ENCODE measurements at places on chromosomes 7 and 10.

GRCh38 chr10:123808906-123809305 is 82.7 kb downstream of the CPXM2 start:
- DNase-seq: no peak

GRCh38 chr10:43313901-43314300 is 47.0 kb upstream of the RASGEF1A start:
- no peak for DNase-seq

DNA sequence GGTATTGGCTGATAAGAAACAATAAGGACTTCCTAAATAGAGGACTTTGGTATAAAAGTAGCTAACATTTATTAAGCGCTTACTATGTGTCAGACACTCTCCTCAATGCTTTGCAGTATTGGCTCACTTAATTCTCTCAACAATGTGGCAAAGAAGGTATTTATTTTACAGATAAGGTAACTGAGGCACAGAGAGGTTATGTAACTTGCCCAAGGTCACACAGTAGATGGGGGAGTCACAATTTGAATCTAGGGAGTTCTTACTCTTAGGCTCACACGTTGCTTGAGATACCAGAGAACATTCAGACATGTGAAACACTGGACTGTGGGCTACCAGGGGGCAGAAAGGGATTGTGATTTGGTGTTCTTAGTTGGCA is 60.8 kb upstream of the GPR158 start:
- no peak for DNase-seq

- no peak for DNase-seq
Measured at GRCh38 chr7:75596727-75597614, 104.9 kb downstream of the SPDYE5 start.

DNA sequence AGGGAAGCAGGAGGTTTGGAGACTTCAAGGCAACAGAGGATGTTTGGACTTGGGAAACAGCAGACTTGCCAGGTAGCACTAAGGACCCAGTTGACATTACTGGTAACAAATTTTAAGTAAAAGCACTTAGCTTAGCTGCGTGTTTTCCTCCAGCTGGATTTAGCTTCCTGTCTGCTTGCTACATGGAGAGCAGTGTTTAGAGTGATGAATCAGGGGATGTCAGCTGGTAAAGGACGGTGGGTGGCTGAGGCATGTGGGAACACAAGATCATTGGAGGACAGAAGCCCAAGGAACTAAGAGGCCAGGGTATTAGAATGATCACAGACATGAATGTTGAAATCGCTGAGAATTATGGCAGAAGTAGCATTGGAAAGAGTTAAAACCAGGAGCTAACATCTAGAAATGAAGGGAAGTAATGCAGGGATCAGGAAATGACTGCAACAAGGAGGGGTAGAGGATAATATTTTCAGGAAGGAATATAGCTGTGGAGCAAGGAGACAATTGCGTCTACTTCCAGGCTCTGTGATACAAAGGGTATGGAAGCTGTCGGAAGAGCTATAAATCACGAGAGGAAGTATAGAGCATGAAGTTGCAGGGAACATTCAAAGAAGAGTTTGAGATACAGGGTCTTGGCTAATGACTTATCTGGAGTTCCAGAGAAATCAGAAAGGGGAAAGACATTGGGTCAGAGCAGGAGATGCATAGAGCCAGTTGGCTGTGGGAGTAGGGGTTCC is 34.4 kb downstream of the CALD1 start:
- no peak for DNase-seq

GRCh38 chr7:151232917-151233701 is 826 bp downstream of the CHPF2 start:
- DNase-seq: peak; percentile 57

GRCh38 chr7:110801502-110801901 is 289.4 kb upstream of the LRRN3 start:
- no peak for DNase-seq

DNA sequence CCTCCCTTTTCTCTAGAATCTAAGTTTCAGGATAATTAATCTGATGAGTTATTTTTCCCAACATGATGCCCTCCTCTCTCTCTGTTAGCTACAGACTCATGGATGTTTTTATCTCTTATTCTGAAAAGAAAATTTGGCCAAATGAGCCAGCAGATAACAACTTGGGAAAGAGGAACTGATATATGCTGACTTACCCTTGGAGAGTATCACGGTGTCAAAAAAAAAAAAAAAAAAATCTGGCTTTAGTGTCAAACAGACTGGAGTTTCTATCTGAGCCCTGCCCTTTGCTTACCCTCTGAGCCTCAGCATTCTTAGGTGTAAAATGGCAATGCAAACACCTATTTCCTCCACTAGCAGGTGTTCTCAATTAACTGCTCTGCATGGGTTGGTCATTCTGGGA is 190.4 kb downstream of the AHR start:
- no peak for DNase-seq

DNA sequence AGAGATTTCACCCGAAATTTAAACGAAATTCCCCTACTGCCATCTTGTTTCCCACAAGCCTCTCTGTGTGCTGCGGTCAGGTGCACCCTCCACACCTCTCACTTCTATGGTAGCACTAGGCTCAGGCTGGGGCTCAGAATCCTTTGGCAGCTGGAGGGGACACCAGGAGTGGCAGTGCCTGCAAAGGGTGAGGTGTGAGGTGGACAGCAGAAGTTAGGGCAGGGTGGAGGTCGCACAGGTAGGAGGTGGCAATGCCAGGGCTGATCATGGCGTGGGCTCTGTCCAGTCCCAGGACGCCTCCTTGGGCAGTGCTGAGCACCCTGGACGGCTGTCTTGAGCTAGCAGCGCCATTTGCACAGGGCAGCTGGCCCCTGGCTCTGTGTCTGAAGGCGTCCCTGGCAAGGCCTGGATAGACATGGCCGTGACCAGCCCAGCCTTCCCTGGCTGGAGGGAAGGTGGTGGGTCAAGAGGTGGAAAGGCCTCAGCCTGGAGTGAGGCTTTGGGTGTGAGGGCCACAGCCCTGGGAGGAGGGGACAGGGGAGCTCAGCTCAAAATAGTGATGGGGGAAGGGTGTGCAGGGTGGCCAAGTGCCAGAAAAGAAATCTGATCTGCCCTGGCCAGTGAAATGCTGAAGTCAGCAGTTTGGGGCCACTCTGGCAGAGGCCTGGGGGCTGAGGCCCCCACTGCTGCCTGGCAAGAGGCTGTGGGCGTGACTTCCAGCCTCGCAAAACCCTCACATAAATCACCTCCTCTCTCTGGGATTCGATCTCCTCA is 40.0 kb downstream of the ZCCHC24 start:
- DNase-seq: no peak

DNA sequence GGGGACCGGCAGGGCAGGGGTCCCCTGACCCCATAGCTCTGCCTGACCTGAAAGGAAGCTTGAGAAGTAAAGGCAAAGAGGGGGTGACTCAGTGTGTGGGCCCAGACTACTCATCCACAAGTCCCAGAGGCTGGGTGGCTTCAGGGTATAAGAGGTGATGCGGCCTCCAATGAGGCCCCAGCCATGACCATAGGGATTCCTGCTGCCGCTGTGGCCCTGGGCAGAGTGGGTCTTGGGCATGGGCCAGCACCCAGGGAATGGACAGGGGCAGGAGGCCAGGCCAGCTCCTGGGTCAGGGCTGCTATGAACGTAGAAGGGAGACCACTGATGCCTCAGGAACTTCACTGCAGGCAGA is 64.4 kb upstream of the EBF3 start:
- no peak for DNase-seq

DNA sequence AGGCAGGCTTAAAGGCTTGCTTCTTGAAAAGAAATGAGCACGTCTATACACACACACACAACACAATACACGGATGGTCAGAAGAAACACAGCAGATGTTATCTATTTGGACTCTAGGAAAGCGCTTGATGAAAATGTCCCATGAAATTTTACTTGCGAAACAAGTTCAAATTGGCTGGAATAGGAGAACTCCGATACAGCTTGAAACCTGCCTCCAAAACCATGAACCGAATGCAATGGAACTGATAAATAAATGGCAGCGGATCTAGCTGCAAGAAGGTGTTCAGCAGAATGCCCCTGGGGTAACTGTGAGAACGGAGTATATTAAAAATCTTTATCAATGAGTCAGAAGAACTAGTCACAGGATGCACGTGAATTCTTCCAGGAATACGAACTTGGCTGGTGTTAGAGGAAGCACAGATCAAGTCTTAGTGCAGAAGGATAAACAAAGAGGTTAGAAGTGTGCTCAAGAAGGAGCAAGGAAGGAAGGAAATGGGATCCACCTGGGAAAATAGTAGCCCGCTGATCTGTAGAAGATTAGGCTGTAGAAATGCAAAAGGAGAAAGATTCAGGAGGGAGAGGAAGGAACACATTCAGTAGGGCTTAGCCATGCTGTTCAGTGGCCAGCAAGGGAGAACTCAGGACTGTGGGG is 142.0 kb upstream of the PRKCQ start:
- DNase-seq: peak; percentile 14

GRCh38 chr7:2452074-2452507 is 24.1 kb downstream of the GRIFIN start:
- DNase-seq: peak; percentile 51

DNA sequence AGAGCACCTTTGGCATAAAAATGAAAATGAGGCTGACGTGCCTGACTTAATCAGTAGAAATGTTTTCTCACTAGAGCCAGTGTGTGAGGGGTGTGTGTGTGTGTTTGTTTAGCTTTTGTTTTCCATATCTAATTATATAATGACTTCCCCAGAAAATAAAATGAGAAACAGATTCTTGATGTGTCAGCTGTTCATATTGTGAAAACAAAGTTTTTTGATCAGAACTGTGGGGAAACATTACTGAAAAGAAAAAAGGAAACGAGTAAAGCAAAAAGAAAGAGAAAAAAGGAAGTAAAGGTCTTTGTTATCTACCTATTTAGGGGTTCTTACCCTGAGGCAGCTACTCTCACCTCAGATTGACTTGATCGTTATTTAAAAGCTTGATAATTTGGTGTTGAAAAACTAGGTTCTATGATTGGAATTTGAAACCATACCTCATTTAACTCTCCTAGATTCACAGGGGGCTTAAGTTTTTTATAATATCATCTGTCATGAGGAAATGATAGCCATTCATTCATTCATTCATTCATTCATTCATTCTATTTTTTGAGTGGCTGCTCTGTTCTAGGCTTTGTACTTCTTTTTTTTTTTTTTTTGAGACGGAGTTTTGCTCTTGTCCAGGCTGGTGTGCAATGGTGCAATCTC is 58.0 kb downstream of the CREM start:
- no peak for DNase-seq

DNA sequence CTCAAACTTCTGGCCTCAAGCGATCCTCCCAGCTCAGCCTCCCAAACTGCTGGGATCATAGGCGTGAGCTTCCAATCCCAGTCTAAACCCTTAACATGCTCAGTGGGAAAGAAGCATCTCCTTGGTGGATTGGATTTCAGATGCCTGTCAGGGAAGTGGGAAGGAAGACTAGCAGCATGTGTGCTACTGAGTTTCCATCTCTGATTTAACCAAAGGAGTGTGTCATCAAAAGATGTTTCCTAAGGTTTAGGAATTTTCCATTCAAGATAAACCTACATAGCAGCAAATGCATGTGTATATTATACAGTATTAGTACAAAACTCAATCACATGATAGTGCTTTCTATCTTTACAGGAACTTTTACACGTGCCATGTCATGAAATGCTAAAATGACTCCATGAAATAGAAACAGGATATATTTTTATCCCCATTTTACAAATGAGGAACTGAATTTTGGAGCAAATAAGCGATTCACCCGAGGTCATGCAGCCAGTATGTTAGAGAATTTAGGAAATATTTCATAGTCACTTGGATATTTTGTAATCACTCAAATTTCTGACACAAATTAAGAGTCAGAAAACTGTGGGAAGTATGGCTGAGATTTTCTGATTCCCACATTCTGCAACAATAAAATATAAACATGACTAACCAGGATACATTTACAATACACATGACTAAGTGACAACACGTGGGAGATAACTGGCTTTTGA is 11.4 kb upstream of the TMEM26 start:
- no peak for DNase-seq

- DNase-seq: no peak
Measured at GRCh38 chr10:44873160-44873559, 38.0 kb upstream of the TMEM72 start.

- no peak for DNase-seq
Measured at GRCh38 chr7:132312531-132313055, 263.7 kb downstream of the PLXNA4 start.

DNA sequence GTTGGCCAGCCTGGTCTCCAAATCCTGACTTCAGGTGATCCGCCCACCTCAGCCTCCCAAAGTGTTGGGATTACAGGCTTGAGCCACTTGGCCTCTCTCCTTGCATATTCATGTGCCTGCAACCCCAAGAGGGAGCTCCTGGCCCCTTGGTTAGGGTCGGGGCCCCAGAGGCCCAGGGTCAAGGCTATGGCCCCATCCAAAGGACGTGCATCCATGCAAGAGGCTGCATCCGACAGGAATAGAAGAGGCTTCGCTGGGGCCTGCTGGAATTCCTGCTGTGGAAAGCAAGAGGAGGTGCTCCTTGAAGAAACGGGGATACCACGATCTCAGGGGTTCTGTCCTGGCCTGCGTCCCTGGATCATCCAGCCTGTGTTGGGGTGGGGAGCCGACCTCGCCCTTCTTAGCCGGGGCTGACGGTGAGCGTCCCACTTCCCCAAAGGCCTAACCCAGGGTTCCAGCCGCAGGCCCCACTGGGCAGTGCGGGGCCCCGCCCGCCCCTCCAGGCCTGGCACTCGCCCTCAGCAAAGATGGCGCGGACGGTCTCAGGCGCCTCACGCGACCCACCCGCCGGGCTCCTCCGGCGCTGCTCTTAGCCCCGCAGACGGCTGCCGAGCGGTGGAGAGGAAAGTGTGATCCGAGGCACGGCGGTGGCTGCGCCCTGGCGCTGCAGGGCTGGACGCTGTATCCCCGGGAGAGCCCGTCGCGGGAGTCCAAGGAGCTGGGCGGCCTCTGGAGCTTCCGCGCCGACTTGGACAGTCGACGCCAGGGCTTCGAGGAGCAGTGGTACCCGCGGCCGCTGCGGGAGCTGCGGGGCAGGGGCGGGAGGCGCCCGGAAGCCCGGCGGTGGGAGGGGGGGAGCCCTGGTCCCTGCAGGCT is 54.7 kb downstream of the ZNF727 start:
- DNase-seq: no peak

GRCh38 chr7:11252011-11252607 is 278.4 kb downstream of the PHF14 start:
- no peak for DNase-seq

GRCh38 chr10:29731760-29732159 is 97.0 kb upstream of the SVIL start:
- DNase-seq: peak; percentile 11

DNA sequence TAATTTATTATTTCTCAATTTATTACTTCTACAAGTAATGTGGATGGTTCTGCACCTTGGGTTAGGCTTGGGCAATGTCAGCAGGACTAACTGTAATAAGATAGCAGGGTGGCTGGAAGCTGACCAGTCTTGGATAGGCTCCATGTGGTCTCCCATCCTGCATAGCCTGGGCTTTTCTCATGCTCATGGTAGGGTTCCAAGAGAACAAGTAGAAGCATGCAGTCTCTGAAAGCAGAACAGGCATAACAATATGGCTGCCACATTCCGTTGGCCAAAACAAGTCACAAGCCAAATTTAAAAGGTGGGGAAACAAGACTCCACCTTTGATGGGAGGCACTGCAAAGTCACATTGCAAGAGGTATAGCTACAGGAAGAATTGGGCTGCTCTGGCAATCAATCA is 98.6 kb upstream of the MDFIC start:
- DNase-seq: peak; percentile 56

- DNase-seq: no peak
Measured at GRCh38 chr10:101812606-101813005, 5.6 kb downstream of the OGA start.

- no peak for DNase-seq
Measured at GRCh38 chr10:92972886-92973285, 87.7 kb upstream of the CYP26C1 start.

GRCh38 chr7:16589881-16590280 is 55.7 kb downstream of the ANKMY2 start:
- DNase-seq: no peak

GRCh38 chr7:22723181-22723601 is 3.8 kb upstream of the IL6 start:
- no peak for DNase-seq
